Brain microvascular endothelial cell (primary cell): ENCODE measurements at places on chromosomes 5 and 9.

DNA sequence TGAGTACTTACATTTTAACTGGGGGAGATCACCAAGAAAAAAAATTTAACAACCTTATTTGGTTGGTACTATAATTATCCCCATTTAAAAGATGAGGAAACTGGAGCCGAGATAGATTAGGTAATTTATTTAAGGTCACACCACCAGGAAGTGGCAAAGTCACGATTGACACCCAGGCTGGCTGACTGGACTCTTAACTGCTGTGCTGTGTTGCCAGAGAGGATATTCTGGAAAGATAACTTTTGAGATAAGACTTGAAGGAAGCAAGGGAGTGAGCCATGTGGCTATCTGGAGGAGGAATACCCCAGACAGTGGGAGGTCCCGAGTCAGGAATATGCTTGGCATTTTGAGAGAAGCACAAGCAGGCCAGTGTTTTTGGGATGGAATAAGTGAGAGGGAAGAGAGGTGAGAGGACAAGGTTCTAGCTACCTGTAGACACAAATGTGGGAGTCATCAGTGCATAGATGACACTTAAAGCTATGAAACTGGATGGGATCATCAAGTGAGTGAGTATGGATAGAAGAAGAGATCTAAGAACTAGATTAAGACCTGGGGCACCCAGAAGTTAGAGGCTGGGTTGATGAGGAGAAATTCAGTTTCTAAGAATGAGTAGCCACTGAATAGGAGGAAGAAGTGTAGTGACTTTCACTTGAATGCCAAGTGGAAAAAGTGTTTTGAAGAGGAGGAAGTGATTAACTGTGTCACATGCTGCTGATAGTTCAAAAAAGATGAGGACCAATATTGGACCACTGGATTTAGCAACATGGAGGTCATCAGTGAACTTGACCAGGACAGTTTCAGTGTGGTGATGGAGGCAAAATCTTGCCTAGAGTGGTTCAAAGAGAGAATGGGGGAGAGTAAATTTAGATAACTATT is 25.6 kb downstream of the PDE8B start:
- DNase-seq: no peak

DNA sequence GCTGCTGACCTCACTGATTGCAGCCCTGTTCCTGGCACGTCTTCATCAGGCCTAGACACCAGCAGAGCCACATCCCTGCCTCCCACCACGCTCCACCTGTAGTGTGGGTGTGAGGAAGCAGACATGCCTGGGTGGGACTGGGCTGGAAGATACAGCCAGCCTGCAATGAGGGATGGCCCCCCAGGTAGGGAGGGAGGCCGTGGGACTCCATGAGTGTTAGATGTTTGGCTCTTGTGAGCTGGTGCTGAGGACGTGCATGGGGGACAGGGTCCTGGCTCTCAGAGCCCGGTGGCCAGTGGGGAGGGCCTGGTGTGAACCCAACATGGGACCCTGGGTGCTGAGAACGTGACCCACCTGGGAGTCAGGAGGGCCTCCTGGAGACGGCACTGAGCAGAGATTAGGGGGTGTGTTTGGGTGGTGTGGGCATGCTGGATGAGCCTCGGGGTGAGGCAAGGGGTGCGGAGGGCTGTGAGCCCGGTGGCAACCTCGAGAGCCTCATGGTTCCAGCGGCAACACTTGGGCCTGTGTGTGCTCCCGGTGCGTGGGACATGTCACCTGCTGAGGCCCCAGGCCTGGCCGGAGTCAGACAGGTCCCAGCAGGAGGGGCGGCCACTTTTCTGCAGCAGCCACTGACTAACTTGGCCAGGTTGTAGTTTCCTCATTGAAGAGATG is 87.6 kb downstream of the PHF2 start:
- no peak for DNase-seq

GRCh38 chr9:94874316-94874715 is 147.8 kb downstream of the AOPEP start:
- peak; percentile 79 for DNase-seq

GRCh38 chr9:71812385-71812784 is 44.1 kb upstream of the CEMIP2 start:
- no peak for DNase-seq

DNA sequence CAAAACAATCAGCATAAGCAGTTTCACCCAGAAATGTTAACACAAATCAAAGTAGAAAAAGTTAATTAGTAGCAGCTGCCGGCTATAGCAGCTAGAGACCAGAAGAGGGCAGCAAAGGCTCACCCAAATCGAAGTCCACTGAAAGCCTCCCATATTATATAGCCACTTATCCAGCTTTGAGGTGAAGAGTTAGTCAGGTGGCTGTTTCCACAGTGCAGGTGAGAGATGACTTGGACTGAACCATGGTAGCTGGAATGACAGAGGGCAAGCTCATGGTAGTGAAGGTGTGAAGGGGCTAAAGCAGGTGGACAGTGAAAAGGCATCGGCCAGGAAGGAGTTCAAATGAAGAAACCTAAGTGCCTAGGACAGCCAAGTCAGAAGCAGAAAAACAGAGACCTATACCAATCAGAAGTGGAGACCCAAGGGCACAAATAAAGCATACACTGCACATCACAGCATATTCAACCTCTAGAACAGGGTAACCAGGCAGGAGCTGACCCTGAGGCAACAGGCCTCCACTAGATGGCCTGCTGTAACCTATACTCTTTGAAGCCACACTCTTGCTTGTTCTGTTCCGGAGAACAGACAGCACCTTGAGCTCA is 7.2 kb upstream of the RNF38 start:
- peak; percentile 37 for DNase-seq

DNA sequence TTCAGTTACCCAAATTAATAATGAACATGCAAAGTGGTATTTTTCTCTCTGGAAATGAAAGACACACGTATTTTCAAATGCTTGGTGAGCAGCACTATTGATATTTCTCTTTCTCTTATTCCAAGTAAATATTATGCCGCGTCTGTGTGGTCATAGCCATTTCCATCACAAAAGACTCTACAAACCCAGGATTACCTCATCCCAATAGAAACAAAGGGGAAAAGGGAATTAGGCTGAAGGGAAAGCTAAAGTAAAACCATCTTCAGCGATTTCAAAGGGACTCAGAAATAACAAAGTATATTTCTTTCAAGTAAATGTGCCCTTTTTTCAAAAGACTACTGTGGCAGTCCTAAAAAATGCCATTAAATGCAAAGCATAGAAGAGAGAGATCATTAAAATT is 62.0 kb upstream of the FST start:
- no peak for DNase-seq

DNA sequence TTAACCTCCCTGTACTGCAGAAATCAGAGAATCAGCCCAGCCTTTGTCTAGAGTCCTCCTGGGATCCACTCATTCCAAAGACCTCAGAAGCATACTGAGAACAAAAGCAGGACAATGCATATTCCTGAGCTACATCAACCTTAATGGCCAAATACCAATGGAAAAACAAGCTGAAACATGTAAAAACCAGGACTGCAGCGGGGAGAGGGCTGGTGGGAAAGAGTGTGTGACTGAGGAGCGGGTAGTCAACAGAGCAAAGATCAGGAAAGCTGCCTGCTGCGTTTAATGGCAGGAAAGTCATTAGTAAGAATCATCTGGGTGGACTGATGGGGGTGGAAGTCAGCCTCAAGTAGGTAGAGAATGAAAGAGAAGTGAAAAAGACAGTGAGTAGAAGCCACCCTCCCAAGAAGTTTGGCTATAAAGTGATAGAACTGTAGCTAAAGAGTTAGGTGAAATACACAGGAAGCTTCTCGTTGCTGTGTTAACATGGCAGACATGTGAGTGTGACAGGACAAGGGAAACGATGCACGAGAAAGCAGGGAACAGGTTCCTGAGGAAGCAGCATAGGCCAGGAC is 88.1 kb downstream of the OTULIN start:
- no peak for DNase-seq

GRCh38 chr9:93650448-93650847 is 74.1 kb downstream of the PHF2 start:
- no peak for DNase-seq

DNA sequence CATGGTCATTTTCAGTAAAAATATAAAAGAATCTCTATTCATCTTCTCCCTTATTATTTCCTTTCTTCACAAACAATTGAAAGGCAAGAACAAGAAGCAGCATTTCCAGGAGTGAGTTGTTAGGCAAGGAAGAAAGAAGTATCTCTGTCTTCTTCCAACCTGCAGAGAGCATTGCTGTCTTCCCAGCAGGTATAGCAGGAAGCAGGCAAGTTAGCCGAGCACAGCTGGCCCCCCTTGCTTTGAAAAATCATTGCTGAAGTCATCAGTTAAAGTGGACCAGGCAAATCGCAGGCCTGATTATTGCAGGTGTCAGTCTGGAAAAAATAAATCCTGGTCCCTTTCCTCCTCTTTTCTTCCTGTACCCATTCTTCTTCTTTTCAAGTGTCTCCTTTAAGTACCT is 353.1 kb upstream of the BRINP1 start:
- DNase-seq: no peak

DNA sequence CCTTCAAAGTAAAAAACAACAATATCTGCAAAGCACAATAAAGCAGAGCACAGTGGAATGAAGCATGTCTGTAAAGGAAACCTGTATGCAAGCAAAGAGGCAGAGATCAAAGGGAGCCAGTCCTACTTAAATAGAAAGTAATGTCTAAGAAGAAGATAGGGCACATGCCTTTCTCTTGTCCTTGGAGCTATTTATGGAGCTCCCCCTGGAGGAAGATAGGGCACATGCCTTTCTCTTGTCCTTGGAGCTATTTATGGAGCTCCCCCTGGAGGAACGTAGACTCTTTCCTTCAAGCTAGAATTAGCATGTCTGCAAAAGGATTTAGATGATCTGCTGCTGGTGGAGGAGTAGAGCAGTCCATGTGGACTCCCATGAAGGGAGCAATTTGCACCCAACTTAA is 168.1 kb upstream of the RASEF start:
- DNase-seq: no peak

DNA sequence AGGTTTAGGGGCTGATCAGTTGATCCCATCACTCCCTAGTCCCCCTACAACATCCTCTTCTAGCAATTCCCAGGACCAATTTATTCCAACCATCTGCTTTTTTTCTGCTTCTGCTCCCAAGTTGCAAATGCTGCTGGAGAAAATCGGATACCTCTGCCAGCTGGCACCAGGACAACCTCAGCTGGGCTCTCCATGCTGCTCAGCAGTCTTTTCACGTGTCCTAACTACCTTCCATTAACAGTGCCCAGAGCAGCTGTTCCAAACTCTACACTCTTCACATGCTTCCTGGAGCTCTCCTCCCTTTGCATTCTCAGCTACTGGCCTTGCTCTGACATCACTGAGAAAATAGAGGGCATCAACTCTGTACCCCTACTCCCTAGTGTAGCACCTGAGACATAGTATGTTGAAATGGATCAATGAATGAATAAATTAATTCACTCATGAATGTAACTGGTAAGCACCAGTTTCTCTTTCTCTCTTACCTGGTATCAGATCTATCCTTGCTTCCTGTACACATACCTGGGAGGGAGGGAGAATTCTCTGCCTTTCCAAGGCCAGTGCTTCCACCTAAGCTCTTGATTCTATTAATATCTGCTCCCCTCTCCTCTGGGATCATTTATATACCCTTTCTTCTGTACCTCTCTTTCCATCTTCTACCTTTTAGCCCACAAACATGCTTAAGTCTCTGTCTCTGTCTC is 191.0 kb downstream of the RAB3C start:
- DNase-seq: no peak

GRCh38 chr5:59673438-59674058 is 220.0 kb downstream of the PDE4D start:
- peak; percentile 27 for DNase-seq

DNA sequence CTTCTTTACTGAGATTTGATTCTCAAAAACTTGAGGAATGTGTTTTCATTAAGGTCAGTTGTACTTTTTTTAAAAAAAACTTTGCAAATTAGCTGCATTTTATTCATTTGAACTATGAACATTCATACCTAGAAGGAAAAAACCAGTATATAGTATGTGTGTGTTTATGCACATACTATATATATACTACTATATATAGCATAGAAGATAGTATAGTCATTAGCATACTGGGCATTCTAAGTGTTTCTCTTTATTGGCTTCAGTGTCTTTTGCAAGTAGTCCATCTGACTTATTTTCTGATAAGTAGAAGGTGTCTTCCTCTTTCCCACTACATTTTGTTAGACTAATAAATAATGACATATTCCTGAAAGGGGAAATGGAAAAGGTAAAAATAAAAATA is 33.0 kb downstream of the ELOVL7 start:
- no peak for DNase-seq
